C1 segment of cervical spinal cord (tissue), 14 donors: ENCODE measurements at places on chromosomes 1 and 21.
A peak's percentile ranks its signal among the peaks of the same experiment; 100 is the strongest.

DNA sequence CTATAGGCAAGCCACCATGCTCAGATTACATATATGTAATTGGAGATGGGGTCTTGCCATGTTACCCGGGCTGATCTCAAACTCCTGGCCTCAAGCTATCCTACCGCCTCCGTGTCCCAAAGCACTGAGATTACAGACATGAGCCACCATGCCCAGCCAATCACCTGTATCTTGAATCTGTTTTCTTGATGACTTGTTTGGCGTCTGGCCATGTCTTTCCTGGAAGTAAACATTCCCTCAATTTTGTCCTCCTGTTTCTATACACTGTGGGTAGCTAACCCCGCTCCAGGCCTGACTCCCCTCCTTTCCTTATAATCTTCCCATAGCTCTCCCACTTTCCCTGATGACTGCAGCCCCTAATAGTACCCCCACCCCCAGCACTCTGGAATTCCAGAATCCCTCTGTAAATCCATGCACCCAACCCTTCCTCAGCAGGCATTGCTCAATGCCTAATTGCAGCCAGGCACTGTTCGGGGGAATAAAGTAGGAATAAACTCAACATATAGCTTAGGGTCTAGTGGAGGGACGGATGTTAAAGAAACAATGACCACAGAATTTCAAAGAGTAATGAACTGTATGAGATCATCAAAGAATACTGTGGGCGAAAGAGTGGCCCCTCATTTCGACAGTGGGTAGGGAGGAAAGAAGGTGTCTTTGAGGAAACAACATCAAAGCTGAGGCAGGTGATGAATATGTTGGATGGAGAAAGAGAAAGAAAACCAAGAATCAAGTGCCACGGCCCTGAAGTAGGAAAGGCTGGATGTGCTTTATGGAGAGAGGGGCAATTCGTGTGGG is 161.5 kb downstream of the ADSS2 start:
- DNase-seq: no peak

DNA sequence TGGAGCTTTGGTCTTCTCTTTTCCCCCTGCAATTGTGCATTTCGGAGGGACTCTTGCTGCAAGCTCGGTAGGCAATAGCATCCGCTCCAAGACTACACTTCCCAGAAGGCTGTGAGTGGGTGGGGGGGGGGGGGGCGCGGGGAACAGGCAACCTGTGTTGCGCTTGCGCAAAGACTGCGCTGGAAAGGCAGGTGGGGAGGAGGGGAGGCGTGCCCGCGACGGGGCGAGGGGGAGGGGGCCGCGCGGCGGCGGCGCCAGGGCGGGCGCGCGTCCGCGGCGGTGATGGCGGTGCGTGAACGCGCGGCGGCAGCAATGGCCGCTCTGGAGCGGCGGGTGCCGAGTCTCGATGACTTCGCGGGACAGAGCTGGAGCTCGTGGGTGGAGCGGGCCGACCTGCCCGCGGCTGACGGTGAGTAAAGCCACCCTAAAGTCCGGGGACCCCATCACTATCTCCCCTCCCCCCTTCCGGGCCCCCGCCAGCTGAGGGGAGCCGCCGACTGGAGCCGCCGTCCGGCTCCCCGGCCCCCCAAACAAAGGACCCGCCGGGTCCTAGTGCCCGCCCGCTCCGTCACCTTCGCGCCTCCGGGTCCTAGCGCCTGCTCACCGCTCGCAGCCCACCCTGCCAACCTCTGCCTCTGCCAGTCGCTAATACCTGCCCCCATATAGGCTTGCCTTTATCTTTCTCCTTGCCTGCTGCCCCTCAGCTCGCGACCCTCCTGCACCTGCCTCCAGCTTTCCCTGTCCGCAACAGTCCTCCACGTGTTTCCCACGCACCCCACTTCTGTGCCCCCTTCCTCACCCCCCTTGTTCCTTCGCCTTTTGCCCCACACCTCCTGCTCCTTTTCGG is at the start of gene ATXN7L2:
ATXN7L2 (plus strand) TSS at position 234 of the 847 bp plus-strand sequence; CDS start at position 283, 49 bp downstream.
- DNase-seq: peak; percentile 79

GRCh38 chr1:37817481-37817880 is 9.5 kb upstream of the YRDC start:
- DNase-seq: peak; percentile 34

DNA sequence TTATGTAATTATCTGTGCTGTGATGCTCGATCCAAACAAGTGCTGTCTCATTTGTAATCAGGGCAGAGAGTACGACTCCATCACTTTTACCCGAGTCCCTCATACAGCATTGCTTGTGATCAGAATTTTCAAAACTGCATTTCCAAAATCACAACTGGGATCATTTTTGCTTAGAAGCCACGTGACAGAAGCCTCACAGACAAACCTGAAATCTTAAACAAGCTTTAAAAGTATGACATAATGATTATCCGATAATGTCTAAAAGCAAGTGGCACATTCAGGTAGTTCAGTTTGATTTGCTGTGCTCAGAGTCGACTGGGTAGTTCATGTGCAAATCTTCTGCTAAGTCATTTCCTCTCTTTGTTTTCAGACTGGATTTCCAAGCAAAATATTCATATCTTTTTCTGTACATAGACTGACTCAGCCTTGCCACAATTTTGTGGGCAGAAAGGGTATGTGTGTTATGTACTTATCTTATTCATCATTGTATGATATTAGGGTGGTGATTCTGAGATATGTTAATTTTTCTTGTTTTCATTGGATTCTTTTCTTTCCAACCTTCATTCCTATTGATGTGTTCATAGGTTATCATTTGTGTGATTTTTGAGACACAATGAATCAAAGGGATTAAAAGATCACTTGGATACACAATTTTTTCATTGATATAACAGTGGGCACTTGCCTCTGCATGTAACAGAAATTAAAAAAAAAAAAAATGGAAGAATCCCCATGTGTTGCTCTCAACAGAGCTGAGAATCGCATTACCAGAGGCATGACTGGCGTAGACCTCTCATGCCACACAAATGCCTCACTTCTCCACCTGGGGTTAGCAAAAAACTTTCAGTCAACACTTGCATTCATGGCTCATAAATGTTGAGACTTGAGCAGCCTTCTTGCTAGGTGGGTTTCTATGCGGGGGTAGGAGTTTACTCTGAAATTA is 355.7 kb downstream of the LTN1 start:
- DNase-seq: no peak

DNA sequence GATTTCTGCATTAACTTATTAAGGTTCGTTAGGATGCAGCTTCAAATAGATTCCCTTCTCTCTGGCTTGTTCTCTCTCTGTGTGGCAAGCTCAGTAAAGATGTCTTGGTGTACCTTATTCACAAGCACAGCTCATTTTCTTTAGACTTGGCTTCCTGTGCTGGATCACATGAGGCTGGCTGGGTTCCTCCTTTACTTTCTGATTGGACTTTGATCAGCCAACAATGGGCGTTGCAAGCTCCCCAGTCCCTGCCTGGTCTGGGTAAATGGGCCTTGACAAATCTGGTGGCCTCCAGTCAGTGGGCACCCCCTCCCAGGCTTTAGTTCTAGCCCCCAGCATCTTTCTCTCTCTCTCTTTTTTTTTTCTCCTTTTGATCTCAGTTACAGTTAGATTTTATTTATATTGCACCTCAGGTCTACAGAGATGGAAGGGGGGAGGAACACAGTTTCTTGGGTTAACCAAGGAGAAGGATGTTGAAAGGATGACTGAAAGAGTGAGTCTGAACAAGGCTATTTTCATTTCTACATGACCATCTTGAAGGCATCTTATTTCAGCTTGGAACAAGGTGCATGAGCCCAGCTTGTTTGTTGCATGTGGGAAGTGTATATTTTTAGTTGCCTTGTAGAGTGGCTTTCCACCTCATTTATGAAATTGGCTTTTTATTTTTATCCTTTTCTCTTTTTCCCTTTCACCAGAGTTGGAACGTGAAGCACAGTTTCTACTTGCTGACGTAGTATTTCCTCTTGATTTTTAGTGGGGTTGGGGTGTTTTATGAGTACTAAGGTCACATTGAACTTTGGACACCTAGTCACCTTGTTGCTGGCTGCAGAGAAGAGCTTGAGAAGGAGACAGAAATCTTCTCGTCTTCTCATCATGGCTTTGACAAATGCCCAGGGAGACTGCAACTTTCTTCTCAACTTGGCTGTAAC is 77.1 kb downstream of the PBX1 start:
- no peak for DNase-seq

DNA sequence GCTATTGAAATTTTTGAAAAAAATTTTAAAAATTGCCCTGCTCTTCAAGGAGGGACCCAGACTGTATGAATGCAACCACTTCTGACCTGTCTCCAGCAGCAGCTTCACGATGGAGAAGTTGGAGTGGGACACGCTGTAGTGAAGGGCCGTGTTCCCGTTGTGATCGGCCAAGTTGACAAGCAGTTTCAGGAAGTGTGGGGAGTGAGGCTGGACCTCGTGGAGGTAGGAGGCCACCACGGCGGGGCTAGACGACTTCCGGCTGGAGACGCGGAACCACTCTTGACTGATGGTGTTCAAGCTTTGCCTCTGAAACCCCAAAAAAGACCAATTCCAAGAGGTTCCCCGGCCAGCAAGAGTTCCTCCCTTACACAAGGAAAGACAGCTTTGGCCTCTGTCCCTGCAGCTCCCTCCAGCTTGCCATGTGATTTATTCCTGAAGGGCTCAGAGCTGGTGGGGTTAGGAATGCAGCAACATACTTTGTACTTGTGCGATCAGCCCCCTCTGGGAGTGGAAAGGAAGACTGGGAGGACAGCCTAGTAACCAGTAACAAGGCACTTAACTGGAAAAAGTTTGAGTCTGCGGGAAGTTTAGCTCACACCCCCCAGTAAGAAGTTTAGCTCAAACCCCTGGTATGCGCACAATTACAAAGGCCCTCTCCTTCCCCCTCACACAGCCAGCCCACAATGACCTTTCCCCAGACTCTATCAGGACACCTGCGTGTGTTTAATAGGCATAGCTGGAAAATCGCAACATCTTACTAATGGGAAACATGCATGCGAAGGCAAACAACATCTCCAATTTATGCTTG is 56.0 kb downstream of the KANK4 start:
- no peak for DNase-seq

- no peak for DNase-seq
Observed at GRCh38 chr1:179107706-179108629, 26.1 kb downstream of the TOR3A start.

- no peak for DNase-seq
Observed at GRCh38 chr1:88351960-88352359, 332.1 kb upstream of the PKN2 start.

DNA sequence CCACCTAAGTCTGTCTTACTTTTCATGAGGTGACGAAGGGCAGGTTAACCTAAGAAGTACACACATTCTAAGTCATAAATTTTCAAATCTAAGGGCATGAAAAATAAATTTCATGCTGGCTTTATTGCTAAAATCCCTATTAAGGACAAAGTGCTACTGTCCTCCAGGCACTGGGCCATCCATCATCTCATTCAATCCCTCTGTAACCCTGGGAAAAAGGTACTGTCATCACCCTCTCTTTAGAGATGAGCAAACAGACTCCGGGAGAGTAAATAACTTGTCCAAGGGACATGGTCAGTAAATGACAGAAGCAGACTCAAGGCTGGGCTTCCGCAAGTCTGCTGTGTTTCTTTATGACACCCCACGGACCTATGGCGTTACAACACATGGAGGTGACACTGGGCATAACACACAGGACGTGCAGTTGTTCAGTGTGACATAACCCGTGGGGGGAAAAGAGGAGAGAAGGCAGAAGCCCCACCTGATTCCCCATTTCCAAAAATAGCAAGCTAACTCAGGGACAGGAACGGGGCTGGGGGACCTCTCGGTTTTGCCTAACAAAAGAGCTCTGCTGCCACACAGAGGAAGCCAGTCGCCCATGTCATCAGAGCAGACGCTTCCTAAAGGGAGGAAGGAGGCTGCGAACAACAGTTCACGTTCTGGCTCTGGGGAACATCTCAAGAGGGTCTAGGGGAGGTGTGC is 12.5 kb upstream of the SRM start:
- DNase-seq: no peak

DNA sequence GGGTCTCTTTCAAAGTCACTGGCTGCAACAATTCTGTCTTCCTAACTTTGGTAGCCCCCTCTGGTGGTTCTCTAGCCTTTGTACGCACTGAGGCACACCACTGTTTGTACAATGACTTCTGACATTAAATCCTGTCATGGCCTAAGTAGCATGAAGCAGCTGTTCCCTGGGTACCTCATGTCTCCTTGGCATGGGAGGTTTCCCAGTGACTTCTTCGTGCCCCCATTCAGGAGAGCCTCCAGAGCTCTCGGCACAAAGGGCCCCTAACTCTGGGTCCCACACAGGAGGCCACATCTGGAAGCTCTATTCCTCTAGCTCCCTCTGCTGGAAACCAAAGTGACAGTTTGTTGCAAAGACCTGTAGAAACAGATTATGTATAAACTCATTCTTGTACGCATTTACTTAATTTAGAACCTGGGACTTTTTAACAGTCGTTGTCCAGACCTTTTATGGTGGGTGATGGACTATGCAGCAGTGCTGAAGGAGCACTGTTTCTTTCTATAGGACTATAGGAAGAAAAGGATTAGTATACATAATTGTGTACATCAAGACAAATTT is 13.4 kb downstream of the SWT1 start:
- DNase-seq: no peak

- DNase-seq: no peak
Observed at GRCh38 chr21:35573472-35574374, 486.6 kb downstream of the SETD4 start.

GRCh38 chr21:16579538-16579937 is 849.8 kb downstream of the USP25 start:
- DNase-seq: no peak

DNA sequence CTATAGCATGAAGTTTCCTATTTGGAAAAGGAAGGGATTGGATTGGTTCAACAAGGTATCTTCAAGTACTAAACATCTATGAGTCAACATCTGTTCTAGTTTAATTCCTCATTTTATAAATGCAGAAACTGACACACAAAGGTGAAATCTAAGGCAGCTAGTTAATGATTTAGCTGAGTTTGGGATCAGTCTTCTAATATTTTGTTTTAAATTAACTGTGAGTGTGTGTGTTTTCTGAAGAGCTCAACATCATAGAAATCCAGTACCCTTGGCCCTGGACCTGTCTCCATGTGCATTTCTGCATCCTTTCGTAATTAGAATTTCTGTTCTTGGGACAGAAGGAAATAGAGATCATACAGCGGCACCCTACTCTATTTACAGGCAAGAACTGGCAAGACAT is 105.9 kb downstream of the RGS2 start:
- no peak for DNase-seq

GRCh38 chr1:71586030-71586429 is 505.2 kb upstream of the ZRANB2 start:
- DNase-seq: no peak

DNA sequence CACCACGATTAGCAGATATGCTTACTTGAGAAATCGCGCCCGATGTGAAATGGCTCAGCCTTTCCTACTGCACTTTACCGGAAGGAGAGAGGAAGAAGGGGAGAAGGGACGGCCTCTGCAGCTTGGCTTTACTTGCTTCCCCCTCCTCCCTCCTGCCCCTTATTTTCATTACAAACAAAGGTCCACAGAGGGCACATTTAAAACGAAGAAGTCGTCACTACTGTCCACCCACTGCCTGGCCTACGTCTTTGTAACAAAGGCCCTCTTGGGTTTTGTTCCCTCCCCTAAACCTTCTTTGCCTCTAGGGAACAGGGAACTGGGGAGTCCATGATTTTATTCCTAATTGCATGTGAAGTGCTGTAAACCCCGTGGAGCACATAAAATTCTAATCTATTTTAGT is 308.5 kb downstream of the LMX1A start:
- DNase-seq: no peak
